Stimulated activated naive B cell treated with anti-CD40 and anti-IgM and Interleukin-4, amounts not matched to agents 10 μg/mL and 1 μg/mL and 100 μg/mL, for 72 hours (primary cell): ENCODE measurements at places on chromosomes 2 and 18.

- DNase-seq = no peak
Observed at GRCh38 chr2:16142383-16143361, 202.3 kb downstream of the MYCN start.

GRCh38 chr2:218430721-218431120, 11.8 kb downstream of the VIL1 start:
- DNase-seq = no peak

DNA sequence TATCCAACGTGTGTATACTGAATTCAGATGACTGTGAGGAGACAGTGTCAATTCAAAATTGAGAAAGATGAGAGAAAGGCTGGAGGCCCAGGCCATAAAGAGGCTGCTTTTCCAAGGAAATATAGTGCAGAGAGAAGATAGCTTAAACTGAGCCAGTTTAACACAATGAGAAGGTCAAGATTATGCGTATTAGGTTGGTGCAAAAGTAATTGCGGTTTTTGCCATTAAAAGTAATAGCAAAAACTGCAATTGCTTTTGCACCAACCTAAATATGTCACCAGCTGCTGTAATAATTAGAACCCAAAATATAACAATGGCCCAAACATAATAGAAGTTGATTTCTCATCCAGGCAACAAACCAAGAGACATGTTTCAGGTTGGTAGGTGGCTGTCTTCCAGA, 148.7 kb upstream of the ATP5MC3 start:
- DNase-seq = no peak

DNA sequence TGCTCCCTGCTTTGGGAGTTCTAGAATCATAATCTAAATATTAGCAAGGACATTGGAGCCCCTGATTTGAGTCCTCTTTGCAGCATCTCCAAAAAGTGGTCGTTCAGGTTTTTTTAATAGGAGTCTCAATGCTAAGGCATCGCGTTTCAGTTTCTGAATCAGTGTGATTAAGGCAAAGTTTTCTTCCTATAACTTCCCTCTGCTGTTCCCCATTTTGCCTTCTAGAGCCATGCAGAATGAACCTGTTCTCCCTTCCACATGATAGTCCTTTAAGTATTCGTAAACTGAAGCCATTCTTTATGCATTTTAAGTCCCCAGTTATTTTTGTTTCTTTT, 159.5 kb downstream of the PTGR3 start:
- no peak for DNase-seq

GRCh38 chr2:170155723-170156253, 22.2 kb upstream of the MYO3B start:
- DNase-seq = no peak

DNA sequence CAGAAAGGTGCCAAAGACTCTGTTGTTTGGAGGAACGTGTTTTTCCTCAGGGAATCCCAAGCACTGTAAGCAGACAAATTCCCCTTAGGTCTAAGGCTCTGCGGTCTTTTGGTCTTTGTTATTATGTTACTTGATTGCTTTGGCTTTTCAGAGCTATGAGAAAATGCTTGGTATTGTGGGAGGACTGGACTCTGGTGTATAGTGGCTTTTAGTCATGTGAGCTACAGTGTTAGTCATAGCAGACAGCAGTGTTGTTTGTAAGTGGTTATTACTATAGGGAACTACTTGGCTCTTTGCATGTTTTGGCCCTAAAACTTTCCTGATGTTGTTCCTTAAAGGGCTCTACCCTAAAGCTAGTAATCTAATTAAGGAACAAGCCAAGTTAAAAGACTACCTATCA, 956.2 kb upstream of the LRATD1 start:
- no peak for DNase-seq

GRCh38 chr18:4196351-4196750, 258.8 kb downstream of the DLGAP1 start:
- no peak for DNase-seq

DNA sequence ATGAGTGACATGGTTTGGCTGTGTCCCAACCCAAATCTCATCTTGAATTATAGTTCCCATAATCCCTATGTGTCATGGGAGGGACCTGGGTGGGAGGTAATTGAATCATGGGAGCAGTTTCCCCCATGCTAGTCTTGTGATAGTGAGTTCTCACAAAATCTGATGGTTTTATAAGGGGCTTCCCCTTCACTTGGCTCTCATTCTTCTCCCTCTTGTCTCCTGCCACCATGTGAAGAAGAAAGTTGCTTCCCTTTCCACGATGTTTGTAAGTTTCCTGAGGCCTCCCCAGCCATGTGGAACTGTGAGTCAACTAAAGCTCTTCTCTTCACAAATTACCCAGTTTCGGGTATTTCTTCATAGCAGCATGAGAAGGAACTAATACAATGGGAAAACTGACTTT, 14.0 kb downstream of the DNAH7 start:
- no peak for DNase-seq

DNA sequence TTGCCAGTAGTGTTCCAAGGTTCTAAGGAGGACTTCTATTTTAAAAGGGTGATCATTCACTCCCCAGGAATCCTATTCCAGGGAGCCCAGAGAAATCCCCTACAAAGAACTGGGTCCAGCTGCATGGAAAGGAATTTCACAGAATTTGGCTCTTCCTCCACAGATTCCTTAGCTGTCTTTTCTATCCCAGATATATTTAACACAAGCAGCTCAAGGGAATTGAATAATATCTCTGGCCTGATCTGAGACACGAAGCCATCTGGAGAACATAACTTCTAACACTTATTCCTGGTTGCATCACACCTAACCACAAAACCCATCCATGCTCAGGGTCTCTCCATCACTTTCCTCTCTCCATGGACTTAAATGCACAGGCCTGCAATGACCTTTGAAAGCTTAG, 306.7 kb upstream of the ACVR2A start:
- DNase-seq = no peak

DNA sequence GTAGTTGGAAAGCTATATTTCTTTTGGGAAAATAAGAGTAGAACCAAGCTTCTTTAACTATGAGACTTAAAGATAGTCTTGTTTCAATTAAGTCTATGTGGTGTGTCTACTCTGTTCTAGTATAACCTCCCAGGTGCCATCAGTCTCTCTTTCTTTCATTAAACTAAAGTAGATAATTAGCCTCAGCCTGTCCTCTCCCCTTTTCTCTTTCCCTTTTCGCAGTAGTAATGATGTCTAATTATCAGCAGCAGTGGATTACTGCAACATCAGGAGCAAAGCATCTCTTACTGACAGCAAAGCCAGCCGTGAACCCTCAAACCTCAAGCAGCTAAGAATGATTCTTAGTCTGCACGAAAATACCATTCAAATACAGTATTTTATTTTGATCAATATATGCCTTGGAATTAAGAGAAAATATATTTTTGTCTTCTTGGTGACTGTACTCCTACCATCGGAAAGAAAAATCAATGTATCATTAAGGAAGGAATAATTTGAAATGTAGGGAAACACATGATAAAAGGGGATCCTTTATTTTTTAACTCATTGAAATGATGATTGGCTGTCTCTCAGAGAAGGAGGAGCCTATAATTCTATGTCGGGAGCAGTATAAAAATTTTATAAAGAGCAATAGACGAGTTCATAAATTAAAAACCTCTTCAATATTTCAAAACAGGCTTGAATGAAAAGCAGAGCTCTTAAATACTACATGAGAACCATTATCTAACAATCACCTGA, 4.5 kb downstream of the NOL4 start:
- no peak for DNase-seq

DNA sequence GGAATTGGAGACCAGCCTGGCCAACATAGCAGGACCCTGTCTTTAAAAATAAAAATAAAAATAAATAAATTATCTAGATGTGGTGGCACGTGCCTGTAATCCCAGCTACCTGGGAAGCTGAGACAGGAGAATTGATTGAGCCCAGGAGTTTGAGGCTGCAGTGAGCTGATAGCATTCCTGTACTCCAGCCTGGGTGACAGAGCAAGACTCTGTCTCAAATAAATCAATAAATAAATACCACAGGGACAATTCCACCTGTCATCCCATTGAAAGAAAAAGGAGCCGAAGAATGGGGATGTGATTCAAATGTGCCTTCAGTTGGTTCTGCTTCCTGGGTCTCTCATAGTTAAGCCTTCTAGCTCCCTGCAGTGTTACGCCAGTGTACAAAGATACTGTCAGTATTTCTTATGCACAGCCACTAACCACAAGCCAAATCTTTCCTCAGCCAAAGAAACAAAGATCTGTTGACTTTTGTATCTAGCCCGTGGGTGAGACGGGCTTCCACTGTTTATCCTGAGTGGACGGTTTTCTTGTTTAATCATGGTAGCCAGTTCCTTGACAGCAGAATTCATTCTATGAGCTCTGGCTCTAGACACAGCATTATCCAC, 12.6 kb downstream of the LGALSL start:
- no peak for DNase-seq
